GM12878 (cell line): ENCODE measurements at places on chromosomes 4 and X. TPM values are rescaled to one million over a fixed set of nuclear protein-coding genes. Genes with fewer than 3 reads are reported as not detected.

GRCh38 chrX:115939070-115939469, 231.5 kb upstream of the AGTR2 start:
- peak; percentile 33 for DNase-seq

DNA sequence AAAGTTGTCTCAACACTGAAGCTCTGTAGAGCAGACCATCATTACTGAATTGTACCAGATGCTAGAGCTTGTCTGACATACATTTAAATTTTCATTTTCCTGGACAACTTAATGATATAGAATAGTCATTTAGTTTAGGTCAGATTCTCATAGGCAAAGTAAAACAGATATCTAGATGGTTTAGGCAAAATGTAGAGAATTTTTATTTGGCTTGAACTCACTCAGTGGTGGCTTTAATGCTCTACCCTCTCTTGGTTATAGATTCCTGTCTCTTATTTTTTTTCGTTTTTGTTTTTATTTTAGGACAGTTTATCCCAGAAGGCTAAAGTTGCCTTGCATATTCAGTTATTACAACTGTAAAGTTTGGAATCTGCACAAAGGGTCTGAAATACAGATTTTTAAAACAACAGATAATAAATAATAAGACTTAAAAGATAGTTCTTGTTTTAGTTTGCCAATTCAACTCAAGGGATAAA, 4.0 kb upstream of the IRS4 start:
- no peak for DNase-seq

DNA sequence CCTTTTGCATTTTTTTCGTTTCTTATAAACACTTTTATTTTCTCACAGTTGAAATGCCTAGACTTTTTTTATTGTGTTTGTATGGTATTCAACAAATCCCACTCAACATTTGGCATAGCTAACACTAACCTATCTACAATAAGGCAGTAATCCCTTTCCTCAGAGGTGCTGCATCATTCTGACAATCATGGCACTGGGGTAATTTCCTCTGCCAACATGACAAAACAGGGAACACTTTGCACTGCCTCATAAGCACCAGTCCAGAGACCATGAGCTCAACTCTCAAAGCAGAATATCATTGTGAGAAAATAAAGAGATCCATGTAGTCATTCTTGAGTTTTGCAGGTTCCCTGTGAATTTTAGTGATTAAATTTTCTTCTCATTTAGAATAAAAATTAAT, 183.8 kb upstream of the INTU start:
- no peak for DNase-seq

The CCDC160 gene
- not detected in 2 replicates for total RNA-seq

The GAB3 gene
- total RNA-seq, result 0.96 and 2.0 TPM in 2 replicates

The SUPT20HL1 gene
- total RNA-seq, result not detected in 2 replicates
